ENCODE measurements at places on chromosomes 1 and 21. TPM values are rescaled to one million over a fixed set of nuclear protein-coding genes. Genes with fewer than 3 reads are reported as not detected.
A peak's percentile ranks its signal among the peaks of the same experiment; 100 is the strongest.

DNA sequence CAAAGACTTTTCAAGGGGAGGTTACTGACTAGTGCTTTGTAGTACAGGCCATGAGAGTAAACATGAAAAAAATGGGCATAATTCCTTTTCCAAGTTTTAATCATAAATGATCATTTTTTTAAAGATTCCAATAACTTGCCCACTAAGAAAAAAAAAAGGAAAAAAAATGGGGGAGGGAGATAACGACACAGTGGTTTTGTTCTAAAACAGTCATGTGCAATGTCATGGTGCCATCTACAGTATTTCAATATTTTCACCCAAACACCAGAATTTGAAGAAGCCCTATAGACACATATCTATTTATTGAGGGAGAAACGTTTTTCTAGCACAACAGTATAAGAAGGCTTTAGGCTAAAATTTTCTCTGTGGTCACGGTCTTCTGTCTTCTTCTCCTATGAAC, 250.2 kb downstream of the LTN1 start:
- no peak for ATAC-seq

DNA sequence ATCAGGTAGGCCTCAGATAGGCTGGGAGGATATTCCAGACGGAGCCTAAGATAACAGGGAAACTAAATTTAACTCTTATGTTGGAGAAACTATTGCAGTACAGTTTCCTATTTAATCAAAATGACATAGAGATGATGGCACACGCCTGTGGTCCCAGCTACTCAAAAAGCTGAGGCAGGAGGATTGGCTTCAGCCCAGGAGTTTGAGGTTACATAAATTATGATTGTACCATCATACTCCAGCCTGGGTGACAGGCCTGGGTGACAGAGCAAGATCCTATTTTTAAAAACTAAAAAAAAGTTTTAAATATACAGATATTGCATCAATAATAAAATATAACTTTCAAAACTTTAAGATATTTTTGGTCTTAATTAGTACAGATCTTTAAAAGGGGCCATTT, 25.2 kb upstream of the TAL1 start:
- ATAC-seq, result no peak

GRCh38 chr21:31725202-31725839, 6.6 kb downstream of the SCAF4 start:
- no peak for ATAC-seq

- no peak for ATAC-seq
Measured at GRCh38 chr1:21524686-21525339, 15.6 kb downstream of the ALPL start.

DNA sequence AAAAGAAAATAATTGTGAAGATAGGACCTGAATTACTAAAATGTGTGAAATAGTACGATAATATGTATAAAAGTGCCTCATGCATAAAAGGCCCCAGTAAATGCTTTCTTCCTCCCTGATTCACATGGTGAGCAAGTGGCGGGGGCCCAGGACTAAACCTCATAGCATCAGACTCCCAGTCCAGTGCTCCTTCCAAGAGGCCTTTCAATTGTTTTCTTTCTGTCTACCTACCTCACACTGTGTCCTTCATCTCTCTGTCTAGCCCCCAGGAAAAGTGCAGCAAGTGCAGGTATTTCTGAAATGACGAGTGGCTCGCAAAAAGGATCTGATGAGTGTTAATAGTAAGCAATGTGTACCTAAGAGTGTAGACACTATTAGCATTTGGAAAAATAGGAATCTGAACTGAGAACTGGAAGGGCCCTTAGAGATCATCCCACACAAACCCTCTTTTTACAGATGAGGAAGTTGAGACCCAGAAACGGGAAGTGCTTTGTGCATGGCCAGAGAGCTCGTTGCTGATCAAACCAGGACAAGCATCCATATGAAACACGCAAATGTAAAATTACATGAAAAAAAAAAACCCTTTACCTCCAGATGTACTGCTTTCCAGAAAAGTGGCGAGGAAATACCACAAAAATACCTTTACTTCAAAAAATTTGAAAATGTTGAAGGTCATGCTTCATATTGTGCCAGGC, 118.2 kb upstream of the HOOK1 start:
- no peak for ATAC-seq

GRCh38 chr1:184903111-184903692, 71.1 kb downstream of the NIBAN1 start:
- peak; percentile 89 for ATAC-seq

DNA sequence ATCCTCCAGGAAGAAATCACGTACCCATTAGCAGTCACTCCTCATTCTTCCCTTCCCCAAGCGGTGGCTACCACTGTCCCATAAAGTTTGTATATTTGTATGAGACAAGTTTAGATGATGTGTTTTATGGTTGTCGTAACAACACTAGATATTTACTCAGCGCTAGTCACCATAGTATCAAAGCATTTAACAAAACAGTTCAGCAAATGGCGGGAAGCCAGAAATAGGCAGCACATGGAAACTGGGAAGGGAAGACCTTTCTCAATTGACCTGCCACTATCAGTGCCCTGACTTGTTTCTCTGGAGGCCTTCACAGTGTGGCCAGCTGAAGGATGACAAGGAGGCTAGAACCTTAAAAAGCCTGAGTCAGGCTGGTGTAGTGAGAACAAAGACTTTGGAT, 31.1 kb downstream of the CNST start:
- ATAC-seq, result peak; percentile 78

DNA sequence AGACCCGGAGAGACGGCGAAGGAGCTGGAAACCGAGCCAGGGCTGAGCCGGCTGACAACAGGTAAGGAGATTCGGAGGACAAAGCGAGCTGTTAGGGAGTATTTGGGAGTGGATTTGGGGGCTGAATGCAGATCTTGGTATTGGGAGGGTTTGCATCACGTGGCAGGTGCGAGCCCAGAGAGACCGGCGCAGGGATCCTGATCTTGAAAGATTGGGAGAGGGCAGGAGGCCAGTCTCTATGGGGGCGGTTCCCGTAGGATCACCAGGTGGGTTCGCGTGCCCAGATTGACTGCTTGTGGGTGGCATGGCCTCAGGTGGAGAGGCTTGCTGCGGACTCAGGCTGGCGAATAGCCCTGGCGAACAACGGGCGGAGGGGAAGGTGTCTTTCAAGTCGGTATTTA, 204 bp downstream of the CIART start:
- ATAC-seq, result peak; percentile 34

Gene PRRX1
- 19.0 TPM for total RNA-seq

Gene SLAMF9
- not detected for total RNA-seq

Gene SELENBP1
- 62.7 TPM for total RNA-seq

Gene S100A16
- total RNA-seq, result 49.7 TPM

Gene NKAIN1
- total RNA-seq, result not detected

Gene CD244
- total RNA-seq, result 0.15 TPM

Gene OR2M4
- 0.05 TPM for total RNA-seq

Gene LCE1C
- total RNA-seq, result not detected
